ENCODE measurements at places on chromosomes 12 and 14. TPM values are rescaled to one million over a fixed set of nuclear protein-coding genes. Genes with fewer than 3 reads are reported as not detected.

GRCh38 chr12:26441434-26441833 lies 246.1 kb downstream of the SSPN start:
- no peak for DNase-seq

GRCh38 chr12:76545486-76545885 lies 14.1 kb downstream of the OSBPL8 start:
- DNase-seq = no peak

DNA sequence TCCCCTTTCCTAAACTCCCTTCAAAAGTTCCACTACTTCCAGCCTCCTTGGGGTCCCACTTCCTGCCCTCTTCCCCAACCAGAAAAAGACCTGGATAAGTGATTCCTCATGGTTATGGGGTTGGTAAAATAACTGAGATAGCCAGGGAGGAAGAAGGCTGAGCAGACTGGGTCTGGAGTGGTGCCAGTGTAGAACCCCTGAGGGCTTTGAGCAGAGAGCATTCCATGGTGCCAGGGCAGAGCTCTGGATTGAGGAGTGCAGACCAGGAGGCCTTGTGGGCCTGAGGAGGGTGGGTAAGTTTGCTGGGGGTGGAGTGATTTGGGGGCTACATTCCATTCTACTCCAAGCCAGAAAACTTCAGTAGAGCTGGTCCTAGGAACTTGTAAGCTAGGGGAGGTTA lies 9.5 kb upstream of the CISTR start:
- DNase-seq = no peak

TAS2R7 gene
- not detected for polyA plus RNA-seq

- no peak for DNase-seq
These were observed 49.3 kb upstream of the MAX start for GRCh38 chr14:65151609-65151956.

SPTB gene
- polyA plus RNA-seq = not detected
